Calu3 (cell line): ENCODE measurements at places on chromosomes 3 and 15. TPM values are rescaled to one million over a fixed set of nuclear protein-coding genes. Genes with fewer than 3 reads are reported as not detected.

Gene KCNAB1
- 0.51 and 1.6 TPM in 2 replicates for total RNA-seq

GRCh38 chr15:70892912-70893560, 410 bp downstream of the LRRC49 start:
- DNase-seq = peak; percentile 34

Gene QARS1
- 179 and 248 TPM in 2 replicates for total RNA-seq

- peak; percentile 55 for DNase-seq
Measured at GRCh38 chr3:71064956-71065763, 518.4 kb downstream of the FOXP1 start.

Gene OR5AC2
- total RNA-seq = not detected in 2 replicates

DNA sequence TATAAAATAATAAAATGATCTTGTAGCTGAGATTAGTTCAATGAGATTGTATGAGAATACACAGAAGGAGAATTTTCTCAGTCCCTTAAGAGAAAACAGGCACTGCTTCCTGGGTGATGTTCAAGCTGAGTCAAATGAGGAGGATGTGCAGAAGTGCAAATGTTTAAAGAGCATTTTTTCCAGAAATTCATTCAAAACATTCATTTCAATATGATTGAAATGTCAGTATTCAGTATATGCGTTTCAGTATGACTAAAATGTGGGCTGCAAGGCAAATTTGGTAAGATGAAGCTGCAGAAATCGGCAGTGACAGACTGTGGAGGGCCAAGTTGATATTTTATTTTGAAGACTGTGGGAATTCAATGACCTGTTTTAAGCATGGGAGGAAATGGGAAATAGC, 19.3 kb upstream of the PYDC2 start:
- no peak for DNase-seq
